ENCODE measurements at places on chromosomes 2 and 18.

DNA sequence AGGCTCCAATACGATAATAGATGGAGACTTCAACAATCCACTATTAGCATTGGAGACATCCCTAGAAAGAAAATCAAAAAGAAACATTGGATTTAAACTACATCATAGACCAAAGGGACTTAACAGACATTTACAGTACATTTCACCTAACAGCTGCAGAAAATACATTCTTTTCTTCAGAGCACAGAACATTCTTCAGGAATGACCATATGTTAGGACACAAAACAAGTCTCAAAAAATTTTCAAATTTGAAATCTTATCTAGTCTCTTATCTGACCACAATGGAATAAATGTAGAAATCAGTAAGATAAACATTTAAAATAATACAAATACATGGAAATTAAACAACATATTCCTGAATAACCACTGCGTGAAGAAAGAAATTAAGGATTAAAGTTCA, 68.7 kb downstream of the STRADB start:
- DNase-seq, result no peak

GRCh38 chr2:181682795-181683517, 2.6 kb upstream of the NEUROD1 start:
- no peak for DNase-seq

DNA sequence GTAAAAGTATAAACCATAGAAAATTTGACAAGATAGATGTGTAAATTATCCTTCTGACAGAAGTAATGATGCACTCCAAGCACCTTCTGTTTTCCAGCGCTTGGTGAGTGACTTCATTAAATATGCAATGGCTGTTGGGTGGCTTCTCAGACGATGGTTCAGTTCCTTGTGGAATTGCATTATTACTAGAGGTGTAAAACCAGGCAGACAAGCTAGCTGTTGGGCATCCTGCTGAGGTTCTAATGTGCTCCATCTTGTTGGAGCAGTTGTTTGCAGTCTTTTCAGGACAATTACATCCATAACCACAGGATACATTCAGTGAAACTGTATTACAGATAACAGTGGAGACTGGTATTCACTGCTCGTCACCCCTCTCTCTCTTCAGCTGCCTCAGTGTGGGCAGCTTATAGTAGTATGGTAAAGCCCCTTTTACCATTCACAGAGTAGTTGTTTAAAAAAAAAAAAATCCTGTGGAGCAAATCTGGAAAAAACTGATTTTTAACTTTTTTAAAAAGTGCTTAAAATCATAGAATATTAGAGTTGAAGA, 143.5 kb downstream of the AGPS start:
- no peak for DNase-seq

DNA sequence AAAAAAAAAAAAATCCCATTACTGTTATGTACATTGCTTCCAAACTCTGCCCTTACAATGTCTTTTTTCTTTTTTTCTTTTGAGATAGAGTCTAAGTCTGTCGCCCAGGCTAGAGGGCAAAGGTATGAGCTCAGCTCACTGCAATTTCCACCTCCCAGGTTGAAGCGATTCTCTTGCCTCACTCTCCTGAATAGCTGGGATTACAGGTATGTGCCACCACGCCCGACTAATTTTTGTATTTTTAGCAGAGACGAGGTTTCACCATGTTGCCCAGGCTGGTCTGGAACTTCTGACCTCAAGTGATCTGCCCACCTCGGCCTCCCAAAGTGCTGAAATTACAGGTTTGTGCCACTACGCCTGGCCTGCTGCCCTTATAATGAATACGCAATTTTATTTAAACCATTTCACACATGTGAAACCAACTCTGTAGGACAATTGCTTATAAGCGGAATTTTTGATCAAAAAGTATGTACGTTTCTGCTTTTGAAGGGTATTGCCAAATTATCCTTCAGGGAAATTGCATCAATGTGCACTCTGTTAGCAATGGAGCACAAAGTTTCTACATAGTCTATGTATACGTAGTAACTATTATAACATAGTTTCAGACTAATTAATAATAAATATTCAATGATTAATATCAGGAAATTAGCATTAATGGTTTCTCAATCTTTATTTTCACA, 55.7 kb upstream of the ACTR3 start:
- DNase-seq, result peak; percentile 78

DNA sequence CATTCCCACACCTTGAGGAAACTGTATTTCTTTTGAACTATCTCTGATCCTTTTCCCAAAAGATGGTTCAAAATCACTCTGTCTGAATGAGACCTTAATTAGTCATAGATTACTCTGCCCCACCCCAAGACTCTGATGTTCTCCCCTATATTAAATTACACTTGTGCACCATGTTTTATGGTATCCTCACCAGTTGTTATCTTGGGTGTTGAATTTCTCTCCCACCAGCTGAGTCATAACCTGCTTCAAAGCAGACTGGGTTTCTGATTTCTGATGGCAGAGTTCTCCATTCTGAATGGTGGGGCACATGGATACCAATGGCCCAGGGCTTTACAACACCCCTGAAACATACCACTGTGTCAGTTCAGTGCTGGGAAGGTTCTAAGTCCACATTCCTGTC, 15.0 kb downstream of the CDH20 start:
- DNase-seq, result no peak

DNA sequence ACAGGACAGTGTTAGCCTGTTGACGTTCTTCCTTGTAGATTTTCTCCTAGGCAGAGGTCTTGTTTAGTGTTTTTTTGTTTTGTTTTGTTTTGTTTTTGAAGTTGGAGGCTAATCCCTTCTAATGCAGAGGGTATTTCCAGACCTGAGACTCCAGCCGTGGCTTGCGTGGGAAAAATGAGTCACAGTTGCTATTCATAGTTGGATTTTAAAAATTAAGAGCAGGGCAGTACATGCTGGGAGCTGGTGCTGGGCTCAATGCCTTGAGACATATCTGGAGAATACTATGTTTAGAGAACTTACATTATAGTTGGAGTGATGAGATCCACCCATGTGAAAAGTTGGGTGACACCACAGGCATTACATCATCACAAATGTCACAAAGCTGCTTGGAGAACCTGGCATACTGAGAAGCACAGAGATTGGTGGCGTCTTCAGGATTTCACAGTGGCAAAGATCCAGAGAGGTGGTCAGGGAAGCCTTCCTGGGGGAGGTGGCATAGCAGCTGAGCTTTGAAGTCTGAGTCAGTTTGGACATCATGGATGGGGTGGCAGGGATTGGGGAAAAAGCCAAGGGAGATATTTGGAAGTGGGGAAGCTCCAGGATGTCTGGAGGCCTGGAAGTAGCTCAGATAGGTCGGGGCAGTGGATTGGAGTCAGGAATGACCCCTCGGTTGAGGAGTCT, 249.4 kb downstream of the LOXHD1 start:
- DNase-seq, result peak; percentile 12

- no peak for DNase-seq
Measured at GRCh38 chr2:173326806-173327205, 27.9 kb upstream of the CDCA7 start.

DNA sequence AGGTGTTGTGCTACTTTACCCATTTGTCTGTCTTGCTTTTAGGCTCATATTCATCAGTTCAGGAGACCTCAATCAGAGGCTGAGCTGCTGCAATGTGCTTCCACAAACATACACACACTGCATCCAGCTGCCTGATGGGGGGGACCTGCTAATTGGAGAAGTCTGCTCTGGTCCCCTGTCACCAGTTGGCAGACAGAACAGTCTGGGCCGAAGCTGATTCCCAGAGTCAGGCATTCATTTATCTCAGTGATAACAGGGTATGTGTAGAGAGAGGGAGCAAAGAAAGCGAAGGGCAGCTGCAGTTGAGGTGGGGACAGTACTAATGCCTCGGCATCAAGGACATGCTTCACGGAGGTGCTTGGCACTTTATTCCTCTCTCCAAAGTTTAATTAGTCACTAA, 584.3 kb upstream of the PIK3C3 start:
- DNase-seq, result no peak

- no peak for DNase-seq
Measured at GRCh38 chr2:218885981-218886947, 5.6 kb downstream of the WNT10A start.

DNA sequence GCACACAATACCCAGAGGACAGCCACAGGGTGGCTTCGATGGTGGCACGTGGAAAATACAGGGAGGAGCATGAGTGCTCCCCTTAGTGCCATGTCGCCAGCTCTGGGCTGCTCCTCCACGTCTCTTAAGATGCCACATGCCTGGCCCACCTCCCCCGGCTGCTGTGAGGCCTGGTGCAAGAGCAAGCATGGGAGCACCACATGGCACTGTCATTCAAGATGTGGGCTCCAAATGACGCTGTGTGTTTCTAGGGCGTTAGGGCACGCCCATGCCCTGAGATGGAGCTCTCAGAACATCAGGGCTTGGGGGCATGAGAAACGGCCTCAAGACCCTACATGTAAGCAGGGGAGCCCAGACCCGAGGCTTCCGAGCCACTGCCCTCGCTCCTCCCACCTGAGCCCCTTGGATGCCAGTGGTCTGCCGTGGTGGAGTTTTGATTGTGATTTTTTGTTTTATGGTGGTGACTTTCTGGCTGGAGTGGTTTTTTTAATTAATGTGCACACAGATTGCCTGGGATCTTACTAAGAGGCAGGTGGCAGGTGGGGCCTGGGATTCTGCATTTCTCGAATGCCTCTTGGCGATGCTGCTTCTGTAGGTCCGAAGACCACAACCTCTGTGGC, 239.3 kb downstream of the GBX2 start:
- no peak for DNase-seq

DNA sequence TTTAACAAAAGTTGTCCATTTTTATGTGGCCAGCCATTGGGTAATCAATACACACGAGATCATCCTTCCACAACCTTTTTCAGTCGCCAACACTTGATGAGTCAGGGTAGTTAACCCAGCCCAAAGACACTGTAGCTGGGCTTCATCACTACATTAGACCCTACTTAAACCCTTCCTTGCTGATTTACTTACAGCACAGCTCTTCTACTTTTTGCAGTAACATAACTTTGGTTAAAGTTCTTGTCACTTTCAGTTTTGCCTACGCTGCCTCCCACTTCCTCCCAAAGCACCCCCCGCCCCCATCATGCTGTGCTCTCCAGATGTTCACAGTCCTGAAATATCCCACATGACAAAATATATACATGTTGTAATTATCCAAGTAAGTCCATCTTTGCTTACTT, 103.6 kb downstream of the CDK15 start:
- peak; percentile 75 for DNase-seq

GRCh38 chr2:186755066-186755465, 61.2 kb downstream of the FAM171B start:
- DNase-seq, result no peak

DNA sequence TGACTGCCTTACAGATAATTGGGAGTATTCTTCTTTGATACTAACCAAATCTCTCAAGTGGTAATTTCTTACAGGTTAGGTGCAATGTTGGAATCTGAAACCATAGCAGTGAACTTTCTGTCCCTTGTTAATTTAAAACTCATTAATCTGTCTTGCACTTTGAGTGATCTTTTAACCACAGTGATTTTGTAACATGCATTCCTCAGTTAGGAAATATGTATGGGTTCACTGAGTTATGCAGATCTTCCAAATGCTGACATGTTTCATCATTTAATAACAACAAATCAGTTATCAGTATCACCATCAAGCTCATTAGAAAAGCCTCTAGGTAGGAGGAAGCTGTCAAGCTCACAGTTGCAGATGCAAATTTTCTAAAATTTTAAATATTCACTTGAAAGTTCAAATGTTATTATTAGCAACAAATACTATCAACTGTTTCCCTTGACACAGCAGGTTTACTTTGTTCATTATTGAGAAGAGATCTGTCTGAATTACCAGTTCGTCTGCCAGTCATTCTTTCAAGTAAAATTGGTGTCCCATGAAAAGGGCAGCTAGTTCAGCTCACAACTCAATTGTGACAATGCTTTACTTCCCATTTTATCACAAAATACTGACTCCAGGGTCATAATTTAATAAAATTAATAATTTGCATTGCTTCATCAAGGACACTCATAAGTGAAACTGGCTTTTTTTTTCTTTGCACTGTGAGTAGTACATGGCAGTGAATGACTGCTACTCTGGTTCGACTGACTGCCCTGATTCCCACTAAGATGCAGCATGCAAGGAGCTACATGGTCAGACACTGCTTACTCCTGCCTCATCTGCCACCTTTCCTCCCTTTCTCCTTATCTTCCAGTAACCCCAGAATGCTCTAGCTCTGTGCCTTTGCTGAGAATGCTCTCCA, 31.6 kb downstream of the SUCLG1 start:
- no peak for DNase-seq

DNA sequence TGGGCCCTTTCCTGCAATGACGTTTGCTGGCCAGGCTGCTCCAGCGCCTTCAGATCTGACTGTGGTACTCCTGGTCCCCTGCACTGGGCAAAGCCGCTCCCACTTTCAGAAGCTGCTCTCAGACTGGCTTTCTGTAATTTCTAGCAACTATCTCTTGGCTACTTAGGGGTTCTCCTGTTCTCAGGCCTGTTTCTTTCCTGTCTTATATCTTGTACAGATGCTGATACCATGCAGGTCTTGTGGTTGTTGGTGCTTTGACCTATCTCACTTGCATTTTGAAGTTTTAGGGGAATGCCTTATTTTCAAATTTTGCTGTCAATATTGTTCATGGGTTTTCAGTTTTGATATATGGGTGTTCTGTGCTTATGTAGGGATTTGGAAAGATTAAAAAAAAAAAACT, 145.8 kb downstream of the CLIP4 start:
- DNase-seq, result no peak

- no peak for DNase-seq
Measured at GRCh38 chr2:192813341-192813740, 618.6 kb upstream of the TMEFF2 start.

DNA sequence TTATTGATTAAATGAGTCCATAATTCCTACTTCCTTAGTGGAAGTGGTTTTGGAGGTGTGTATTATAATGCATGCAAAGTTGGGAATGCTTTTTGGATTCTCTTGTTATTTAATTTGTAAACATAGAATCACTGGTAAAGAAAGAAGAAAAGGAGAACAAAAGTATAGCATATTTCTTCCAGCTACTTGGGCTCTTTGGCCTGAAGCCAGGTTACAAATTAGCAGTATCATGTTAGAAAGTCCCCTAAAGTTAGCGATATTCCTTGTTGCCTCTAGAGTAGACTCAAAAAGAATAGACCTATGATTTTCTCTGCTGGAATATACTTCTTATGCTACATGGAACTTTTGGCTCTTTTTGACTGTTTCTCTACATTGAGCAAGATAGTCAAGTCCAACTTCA, 60.6 kb upstream of the CD28 start:
- no peak for DNase-seq

Data from suppressor macrophage treated with lipopolysaccharide for 1 hour (primary cell).